ENCODE measurements at places on chromosomes 7 and 10.

DNA sequence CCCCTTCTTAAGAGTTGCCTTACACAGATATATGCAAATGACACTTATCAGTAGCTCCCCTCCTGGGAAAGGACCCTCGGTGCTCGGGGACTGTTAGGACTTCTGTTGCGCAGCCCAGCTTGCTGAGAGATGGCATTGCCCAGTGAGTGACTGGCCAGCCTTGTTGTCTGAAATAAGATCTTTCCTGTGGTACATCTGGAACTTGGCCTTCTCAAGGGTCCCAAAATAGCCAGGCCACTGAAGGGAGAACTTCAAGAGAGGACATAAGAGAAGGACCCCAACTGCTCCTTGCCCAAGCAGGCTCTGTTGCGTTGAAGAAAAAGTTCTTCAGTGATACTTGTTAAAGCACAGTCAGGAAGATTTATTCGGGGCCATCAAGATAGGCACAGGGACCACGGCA, 17.3 kb downstream of the BAG3 start:
- DNase-seq: no peak

- no peak for DNase-seq
Measured at GRCh38 chr7:7757576-7757975, 39.2 kb upstream of the RPA3 start.

- no peak for DNase-seq
Measured at GRCh38 chr7:7151865-7152264, 30.5 kb upstream of the C1GALT1 start.

DNA sequence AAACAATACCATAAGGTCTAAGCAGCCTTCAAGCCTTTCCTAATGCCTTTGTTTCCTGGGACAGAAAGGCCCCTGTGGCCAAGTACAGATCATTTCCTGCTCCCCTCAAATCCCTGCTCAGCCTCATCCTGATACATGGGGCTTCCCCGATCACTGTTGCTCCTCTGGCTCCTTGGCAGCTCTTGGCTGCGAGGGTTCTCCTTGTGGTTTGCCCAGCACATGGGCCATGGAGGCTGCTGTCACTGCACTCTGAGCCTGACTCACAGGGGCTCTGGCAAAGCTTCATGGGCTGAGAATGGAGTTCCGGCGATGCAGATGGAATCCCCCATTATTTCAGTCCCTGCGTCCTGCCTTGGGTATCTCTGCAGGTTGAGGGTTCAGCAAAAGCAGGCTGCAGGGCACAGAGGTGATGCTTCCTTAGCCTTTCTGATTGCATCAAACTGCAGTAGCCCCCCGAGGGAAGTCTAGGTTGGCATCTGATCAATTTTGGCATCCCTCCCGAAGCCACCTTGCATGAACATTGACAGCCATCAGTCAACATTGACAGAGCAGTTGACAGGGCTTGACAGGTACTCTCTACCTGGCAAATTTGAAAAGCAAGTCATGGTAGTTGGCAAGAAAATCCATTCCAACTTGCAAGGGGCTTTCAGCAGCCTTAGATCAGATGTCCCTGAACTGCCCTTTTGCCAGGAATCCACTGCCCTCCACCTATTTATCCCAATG, 168.6 kb downstream of the GFRA1 start:
- no peak for DNase-seq

- DNase-seq: no peak
Measured at GRCh38 chr10:133230044-133230361, at the start of gene UTF1. UTF1 (plus strand) TSS chr10:133230217; CDS start chr10:133230289, 72 bp downstream.

DNA sequence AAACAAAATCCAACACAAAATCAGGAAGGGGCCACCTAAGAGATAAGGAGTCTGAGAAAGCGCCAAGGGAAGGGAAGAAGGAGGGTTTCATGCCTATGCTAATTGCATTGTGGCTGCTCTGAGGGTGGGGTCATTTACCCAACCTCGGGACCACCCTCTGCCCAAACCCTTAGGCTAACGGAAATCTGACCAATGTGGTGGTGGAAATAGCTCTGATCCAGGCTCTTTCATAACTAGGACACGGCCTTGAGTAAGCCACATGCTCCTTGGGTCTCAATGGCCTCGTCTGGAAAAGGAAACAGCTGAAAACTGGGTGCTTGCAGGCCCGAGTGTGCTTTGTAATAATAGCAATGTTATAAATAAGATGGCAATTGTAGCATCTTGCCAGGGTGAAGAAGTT, 14.9 kb upstream of the SRGN start:
- DNase-seq: no peak

- no peak for DNase-seq
Measured at GRCh38 chr7:135843214-135843613, 94.6 kb upstream of the FAM180A start.

DNA sequence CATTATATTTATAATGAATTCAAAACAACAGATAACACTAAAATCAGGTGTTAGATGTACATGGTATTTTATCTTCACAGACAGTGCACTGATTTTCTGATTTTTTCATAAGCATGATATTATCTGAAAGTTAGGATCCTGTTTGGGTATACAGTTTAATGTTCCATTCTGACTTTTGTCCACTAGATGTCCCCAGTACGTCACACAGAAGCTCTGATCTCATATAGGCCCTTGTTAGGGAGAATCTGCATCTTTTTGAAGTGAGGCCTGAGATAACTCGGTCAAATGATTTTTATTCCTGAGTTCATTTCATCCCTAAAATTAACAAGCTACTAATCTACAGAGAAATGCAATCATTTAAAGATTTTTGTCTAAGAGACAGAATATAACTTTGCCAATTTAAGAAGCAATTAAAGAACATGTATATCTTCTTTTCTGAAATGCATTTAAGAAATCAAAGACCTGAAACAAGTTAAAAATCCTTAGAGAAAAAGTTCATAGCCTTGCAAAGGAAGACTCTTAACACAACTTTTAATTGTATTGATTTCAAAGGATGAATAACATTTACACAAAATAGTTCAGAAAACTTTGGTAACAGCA, 72.0 kb upstream of the TES start:
- peak; percentile 57 for DNase-seq

- no peak for DNase-seq
Measured at GRCh38 chr10:1102416-1102815, 46.2 kb downstream of the WDR37 start.

- DNase-seq: no peak
Measured at GRCh38 chr10:96833220-96834001, 1.3 kb downstream of the LCOR start.

DNA sequence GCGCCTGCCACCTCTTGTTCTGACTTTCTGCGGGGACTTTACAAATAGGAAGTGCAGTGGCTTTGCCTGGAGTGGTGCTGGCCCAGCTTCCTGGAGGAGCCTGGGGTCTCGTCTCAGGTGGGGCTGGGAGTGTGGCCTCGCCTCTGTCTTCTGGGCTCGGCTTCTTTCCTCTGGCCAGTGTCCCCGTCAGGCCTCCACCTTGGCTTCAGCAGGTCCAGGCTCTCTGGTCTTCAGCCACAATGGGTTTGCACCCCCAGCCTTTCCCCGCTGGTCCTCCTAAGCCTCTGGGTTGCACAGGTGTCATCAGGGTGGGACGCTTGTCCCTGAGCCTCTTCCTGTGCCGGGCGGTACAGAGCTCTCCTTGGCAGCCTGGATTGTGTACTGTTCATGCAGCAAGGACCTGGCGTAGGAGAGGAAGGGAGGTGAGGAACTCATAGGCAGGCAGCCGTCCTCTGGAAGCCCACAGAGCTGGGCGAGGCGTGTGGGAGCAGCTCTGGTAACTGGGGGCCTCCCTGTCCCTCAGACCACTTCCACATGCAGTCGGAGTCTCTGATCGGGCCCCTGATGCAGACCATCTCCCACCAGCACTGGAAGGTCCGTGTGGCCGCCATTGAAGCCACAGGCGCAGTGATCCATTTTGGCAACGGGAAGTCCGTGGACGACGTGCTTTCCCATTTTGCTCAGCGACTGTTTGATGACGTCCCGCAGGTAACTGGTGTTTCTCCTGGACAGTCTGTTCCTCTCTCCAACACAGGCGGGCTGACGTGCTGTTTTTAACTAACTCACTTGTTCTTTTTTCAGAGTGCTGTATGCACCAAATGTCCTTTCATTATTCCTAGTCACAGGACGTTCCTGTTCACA, 2.3 kb upstream of the PRKAR1B start:
- no peak for DNase-seq

DNA sequence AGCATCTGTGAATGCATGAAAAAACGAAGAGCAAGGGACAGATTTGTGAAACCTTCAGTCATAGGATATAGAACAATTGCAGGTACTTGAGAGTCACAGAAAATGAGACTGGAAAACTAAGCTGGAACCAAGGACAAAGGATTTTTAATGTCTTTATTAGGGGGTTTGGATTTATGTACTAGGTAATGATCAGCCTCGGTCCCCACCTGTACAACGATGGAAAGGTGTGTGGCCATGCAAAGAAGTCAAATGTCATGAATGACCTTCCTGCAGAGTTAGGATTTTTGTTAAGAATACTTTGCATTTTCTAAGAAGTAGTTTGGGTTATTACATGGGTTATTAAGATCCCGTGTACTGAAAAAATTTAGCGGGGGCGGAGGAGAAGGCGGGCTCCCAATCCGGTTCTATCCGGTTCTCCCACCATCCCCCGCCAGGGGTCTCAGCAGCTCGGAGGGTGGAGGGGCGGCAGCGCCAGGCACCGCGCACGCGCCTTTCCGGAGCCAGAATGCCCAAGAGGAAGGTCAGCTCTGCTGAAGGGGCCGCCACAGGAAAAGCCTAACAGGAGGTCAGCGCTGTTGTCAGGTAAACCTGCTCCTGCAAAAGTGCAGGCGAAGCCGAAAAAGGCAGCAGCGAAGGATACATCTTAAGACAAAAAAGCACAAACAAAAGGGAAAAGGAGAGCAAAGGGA, 327.5 kb upstream of the PLXDC2 start:
- DNase-seq: no peak

DNA sequence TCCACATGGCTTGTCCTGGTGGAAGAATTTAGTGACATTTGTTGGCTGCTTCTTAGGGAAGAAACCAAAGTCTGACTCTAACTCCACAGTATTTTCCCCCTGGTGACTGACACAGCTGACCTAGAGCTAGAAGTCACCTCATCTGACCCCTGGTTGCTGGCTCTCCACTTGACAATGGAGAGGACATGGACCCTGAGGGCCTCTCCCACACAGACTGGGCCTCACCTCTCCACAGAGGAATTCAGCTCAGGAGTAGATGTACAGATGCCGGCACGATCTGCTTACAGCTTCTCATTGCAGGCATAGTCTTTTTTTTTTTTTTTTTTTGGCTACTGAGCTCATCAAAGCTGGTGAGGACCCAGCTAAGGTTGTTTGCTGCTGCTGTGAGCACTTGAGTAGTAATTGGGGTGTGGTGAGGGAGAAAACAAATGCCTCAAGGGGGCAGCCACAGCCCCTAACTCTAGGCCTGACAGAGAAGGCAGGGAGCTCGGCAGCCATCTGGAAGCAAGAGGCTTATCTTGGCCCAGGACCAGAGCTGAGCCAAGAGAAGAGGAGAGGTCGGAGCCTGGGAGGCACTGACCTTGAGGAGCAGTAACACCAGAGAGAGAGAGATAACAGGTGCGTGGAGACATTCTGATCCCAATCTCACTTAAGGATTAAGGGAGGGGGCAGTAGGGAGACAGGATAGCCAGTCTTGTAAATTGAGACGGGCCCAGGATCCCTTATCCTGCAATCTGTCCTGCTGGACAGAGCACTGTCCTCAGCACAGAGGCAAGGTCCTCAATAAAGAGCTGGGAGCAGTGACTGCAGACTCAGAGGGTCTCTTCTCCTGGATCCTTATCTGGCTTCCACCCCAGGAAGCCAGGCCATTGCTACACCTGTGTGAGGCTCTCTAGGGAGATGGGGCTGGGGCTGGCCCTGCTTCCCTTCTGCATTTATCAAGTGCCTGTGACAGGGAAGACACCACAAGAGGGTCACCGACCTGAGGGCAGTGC, 9.4 kb downstream of the PRSS58 start:
- DNase-seq: no peak

GRCh38 chr7:133183042-133183794, 69.7 kb upstream of the EXOC4 start:
- no peak for DNase-seq

DNA sequence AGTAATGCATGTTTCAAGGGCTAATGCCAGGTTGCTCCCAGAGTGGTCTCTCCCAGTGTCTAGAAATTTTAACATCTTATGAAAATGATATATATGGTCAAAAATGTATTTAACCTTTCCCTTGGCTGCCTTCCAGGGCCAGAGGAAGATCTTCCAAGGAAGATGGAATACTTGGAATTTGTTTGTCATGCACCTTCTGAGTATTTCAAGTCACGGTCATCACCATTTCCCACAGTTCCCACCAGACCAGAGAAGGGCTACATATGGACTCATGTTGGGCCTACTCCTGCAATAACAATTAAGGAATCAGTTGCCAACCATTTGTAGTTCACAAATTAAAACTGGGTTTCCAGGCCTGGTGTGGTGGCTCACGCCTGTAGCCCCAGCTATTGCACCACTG, 9.0 kb downstream of the GATAD1 start:
- DNase-seq: no peak

DNA sequence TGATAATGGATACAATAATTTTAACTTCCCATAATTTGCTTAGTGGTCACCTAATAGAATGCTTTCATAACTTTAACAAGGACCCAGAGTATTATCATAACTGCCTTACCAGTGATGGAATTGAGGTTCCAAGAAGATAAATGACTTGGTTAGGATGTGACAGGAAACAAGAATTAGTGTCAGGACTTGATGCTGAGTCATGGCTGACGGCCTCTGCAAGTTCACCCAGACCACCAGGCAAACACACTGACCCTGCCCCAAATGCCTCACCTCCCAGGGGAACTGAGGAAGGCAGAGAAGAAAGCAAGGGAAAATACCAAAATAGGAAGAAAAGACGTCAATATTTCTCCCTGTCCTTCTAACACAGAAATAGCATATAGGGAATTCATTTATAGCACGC, 636.3 kb downstream of the PARD3 start:
- DNase-seq: no peak

DNA sequence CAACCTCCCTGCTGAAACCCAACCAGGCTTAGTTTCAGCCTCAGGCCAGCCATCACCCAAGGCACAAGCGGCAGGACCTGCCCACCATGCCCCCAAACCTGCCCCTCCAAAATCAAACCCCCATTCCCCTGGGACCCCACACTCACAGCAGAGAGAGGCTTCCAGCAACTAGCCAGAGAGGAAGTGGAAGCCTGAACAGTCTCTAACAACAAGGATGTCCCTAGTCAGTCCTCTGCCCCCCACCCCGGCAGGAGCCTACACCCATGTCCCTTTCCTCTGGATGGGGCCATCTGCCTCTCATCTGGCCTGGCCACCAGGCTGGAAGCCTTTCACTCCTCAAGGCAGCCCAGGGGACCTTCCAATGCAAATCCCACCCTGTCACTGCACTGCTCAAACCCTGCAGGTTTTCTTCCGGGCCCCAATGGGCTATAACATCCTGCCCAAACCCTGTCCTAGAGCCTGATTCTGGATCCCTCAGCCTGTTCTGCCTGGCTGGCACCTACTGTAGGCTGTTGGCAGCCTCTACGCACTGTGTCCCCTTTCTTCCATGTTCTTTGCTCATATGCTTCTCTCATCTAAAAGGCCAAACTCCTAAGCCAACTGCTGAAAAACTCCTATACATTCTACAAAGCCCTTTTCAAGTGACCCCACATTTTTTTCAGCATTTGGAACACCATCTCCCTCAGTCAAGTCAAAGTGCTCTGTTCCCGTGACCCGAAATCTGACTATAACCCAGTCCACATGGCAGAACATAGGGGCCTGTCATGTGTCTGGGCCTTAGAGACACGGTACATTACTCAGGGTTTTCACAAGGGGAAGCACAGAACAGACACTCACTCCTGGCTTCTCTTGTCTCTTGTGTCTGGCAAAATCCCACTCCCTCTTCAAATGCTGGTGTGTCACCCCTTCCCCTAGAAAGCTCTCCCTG, 253.3 kb downstream of the TNS3 start:
- DNase-seq: no peak
